Foreskin melanocyte (primary cell): ENCODE measurements at places on chromosomes 7 and 10.

GRCh38 chr7:375901-376305, 85.9 kb downstream of the FOXL3 start:
- DNase-seq, result no peak

DNA sequence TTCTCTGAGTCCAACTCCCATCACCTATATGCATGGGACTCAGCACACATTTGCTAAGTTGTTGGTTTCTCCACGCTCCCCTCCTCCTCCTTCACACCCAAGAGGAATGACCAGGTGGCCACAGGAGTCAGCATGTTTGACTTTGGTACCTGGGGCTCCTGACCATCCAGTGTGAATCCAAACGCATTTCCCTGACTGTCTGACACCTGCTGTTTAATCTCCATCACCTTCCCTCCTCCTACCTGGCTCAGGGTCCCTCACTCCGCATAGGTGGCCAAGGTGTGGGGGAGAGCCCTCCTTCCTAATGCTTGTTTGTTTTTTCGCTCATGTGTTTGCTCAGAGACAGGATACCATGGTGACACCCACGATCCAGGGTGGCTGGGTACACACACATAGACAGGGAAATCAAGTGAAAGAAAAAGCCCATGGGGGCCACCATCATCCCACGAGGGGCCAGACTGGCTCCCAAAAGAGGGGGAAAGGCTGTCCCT, 194.9 kb downstream of the KCNMA1 start:
- DNase-seq, result no peak

- no peak for DNase-seq
Observed at GRCh38 chr7:70592171-70592570, 539.8 kb upstream of the GALNT17 start.

DNA sequence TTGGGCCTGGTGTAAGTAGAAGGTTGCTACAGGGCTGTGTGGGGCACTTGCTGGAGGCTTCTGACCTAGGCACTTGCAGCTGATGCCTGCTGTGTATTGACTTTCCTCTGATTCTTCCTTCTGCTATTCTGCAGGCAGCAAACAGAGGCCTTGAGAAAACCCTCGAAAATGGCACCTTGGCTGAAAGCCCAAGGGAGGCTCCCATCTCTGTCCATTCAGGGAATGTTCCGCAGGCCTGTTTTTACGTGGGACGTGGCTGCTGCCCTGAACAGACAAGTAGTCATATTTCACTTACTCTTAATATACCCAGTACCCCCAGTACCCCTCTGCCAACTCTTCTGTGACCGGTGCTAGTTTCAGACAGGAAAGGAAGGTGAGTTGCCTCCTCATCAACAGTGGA, 664.7 kb downstream of the INHBA start:
- DNase-seq, result no peak

GRCh38 chr7:54439391-54439790, 102.8 kb upstream of the VSTM2A start:
- DNase-seq, result no peak

DNA sequence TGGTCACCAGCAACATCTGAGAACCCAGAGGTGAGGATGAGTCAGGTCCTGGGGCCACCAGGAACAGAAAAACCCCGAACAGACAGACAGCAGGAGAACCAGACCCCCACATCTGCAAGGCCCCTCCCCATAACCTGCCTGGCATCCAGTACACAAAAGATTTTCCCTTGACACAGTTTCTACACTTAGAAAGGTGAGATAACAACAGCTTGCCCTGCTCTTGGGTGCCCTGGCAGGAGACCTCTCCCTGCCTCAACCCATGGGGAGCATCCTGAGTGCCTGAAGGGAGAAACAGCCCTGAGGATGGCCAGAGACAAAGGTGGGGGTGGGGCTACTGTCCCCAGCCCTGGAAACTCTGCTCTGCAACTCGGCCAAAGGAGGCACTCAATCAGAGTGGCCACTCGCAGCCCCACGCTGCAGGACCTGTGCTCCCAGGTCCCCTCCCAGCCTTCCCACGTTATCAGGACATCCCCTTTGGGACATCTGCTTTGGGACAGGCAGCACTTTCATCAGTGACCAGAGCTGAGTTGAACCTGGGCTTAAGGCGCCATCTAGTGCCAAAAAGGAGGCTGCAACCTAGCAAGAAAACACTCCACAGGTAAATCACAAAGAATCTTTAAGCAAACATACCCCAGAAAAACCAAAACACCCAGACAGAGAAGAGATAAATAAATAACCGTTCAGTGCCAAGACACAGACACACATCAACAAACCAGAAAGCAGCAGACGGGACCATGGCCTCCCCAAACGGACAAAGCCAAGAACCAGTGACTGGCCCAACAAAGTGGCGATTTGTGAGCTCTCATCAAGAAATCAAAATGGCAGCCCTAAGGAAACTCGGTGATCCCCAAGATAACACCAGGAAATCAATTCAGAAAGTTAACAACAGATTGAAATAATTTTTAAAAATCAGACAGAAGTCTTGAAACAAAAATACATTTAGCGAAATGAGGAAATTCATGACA, 233.7 kb downstream of the PTPRN2 start:
- DNase-seq, result no peak

- DNase-seq, result no peak
Observed at GRCh38 chr10:21515361-21516241, 9.9 kb downstream of the SKIDA1 start.
